ENCODE measurements at places on chromosomes 2 and 18.

DNA sequence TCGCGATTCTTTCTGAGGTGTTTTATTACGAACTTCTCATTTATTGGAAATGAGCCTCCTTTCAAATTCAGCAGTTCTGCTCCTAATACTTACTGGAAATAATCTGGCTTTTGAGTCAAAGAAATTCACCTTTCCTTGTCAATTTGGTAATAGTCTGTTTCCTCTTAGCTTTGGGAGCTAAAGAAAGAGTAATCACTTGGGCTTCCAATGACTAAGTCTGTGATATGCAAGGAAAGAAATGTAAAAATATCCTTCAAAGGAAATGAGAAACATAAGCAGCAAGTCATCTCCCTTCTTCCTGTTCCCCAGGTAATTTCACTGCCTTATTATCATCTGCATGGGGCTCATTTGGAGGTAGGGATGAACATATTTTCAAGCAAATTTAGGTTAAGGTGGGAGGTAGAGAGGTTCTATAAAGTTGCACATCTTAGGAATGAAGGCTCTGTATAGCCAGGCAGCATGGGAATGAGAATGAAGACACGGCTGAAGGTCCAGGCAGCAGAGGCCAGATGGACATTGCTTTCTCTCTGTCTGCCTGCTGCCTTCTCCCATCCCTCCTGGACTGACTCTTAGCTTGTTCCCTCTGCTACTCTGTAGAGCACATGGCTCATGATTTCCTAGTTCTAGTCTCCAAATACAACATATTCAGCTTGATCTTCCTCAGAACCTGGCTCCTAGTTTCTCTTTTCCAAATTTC is 1.0 kb downstream of the SPP2 start:
- DNase-seq: no peak

GRCh38 chr2:15251753-15252152 is 309.4 kb downstream of the NBAS start:
- DNase-seq: no peak

- peak; percentile 64 for DNase-seq
These were observed 758 bp downstream of the SCLY start for GRCh38 chr2:238061315-238062202.

DNA sequence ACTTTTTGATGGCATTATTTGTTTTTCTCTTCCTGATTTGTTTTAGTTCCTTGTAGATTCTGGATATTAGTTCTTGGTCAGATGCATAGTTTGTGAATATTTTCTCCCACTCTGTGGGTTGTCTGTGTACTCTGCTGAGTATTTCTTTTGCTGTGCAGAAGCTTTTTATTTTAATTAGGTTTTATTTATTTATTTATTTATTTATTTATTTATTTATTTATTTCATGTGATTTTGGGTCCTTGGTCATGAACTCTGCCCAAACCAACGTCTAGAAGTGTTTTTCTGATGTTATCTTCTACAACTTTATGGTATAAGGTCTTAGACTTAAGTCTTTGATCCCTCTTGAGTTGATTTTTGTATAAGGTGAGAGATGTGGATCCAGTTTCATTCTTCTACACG is 292.2 kb downstream of the CDH7 start:
- no peak for DNase-seq

DNA sequence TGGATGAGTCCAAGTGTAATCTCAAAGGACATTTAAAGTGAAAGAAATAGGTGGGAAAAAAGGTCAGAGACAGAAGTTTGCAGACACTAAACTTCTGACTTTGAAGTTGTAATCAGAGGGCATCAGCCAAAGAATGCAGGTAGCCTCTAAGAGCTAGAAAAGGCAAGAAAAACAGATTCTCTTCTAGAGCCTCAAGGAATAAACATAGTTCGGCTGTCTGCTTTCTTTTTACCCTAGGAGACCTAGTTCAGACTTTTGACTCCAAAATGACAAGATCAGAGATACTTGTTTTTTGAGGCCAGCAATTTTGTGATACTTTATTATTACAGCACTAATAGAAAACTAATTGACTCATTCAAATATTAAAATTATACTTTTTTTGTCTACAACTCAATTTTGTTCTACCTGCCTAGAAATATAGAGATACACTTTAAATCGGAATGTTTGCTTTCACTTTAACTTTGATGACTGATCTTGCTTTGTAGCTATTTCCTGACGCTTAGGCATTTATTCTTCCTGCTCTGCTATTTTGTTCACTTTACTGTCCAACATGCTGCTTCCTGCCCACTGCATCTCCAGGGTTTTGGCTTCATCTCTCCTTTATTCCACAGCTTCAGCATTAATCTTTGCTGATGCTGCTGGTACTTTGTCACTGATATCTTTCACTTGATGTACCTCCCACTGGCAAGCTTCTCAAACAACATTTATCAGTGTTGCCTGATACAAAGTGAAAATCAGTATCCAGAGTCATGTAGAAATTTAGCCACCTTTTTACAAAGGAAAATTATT is 272.5 kb downstream of the DSEL start:
- no peak for DNase-seq

DNA sequence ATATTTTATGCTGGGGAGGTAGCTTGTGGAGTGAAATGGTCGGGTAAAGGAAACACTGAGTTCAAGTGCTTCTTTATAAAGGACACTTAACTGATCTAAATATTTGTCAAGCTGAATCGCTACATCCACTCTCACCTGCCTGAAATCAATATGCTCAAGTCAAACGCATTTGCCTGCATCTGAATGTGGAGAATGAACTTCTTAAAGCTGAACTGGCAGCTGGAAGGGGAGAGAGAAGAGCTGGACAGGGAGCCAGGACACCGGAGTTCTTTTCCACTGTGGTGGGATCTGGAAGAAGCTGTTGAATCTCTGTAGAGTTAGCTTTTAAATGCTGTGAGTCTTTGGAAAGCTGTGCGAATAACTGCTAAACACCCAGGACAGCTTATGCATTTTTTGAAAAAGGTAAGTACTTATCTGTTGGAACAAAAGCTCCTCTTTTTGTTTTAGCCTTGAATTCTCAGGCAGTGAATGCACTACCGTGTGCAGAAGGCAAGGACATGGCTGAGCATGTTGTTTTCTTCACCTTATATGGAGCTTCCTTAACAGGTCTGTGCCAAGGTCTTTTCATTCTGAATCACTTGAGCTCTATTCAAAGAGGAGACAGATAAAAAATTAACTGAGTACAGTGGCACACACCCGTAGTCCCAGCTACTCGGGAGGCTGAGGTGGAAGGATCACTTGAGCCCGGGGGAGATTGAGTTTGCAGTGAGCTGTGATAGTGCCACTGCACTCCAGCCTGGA is 74.2 kb upstream of the KLF7 start:
- DNase-seq: no peak

GRCh38 chr18:13433685-13434084 is 215.1 kb downstream of the LDLRAD4 start:
- DNase-seq: no peak
